ENCODE measurements at places on chromosomes 5 and 9.

DNA sequence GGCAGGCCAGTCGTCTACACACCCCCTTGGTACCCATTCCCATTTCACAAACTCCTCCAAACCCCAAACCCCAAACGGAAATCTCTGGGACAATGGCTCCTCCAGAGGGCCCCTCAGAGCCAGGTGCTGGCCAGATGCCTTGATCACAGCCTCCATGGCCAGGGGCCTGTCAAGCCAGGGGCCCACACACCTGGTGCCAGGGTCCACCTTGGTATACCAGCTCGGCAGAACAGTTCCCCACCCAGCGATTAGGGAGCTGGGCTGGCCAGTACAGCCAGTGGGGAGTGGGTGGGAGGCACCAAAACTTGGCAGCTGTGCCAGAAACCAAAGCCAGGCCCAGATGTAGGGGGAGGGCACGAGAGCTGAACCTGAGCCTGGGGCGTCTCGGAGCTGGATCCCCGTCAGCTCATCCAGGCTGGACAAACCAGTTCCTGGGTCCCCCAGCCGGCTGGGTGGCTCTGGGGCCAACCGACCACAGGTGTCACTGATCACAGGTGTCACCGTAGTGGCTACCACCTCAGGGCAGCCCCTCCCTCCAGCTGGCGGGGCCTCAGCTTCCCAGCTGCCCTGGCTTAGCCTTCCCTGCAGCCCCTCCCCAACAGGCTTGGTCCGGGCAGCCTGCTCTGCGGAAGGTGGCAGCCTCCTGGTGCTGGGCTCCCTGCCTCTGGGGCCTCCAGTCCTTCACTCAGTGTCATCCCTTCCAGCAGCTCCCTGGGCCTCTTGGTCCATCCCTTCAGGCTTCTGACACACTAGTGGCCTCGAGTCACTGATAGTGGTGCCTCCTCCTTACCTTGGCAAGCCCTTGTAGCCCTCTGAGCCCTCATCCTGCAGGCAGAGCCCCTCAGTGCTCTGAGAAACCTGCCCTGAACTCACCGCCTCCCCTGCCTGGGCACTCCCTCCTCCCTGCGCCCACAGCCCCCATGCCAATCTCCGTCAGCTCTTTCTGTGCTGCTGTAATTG is 6.6 kb upstream of the RMND5B start:
- no peak for DNase-seq

DNA sequence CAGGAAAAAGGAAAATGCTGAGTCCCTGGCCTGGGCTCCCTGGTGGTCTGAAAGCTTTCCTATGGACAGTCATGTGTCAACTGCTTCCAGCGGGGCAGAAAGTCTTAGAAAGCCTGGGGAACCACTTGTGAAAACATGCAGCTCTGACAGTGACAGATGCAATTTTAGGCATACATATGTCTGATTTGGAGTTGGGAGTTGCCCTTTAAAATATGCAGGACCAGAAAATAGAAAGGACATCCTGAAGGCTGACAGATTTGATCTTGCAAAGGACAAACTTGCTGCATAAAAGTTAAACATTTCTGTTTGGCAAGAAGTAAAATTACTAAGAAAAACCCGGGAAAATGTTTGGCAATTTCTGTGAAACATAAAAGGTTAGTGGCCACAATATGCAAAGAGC is 23.8 kb downstream of the GADD45G start:
- DNase-seq: no peak

- DNase-seq: no peak
Observed at GRCh38 chr9:129109537-129109903, 1.1 kb downstream of the CRAT start.

DNA sequence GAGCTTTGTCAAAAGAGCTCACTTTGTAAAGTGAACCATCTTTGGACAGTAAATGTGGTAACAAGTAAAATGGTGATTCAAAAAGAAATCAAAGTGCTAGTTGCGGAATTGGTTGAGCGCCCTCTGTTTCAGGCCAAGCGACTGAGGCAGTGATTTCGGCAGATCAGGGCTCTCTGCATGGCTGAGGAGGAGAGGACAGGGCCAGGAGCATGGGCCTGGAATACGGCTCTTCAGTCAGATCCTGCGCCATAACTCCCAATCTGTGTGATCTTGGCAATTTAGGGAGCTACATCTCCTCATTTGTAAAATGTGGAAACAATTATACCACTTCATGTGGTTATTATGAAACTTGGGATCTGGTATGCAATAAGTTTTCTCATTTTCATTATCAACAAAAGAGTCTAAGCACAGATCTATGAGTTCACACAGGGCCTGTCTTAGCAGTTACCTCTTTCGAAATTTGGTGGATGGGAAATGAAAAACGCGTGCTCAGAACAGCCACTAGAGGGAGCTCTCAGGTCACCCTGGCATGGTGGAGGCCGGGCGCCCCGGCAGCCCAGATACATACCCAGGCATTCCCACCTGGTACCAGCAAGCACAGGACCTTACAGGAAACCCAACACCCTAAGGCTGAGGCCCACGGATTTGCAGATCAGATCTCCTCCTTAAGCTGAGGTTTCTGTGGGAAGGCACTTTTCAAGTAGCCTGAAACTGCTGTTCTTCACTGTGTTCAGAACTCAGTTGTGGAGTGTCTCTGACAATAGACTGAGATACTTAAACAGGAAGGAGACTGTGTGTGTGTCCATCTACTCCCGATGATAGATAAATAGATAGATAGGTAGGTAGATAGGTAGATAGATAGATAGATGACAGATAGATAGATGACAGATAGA is 303.7 kb downstream of the RAB3C start:
- DNase-seq: peak; percentile 11

DNA sequence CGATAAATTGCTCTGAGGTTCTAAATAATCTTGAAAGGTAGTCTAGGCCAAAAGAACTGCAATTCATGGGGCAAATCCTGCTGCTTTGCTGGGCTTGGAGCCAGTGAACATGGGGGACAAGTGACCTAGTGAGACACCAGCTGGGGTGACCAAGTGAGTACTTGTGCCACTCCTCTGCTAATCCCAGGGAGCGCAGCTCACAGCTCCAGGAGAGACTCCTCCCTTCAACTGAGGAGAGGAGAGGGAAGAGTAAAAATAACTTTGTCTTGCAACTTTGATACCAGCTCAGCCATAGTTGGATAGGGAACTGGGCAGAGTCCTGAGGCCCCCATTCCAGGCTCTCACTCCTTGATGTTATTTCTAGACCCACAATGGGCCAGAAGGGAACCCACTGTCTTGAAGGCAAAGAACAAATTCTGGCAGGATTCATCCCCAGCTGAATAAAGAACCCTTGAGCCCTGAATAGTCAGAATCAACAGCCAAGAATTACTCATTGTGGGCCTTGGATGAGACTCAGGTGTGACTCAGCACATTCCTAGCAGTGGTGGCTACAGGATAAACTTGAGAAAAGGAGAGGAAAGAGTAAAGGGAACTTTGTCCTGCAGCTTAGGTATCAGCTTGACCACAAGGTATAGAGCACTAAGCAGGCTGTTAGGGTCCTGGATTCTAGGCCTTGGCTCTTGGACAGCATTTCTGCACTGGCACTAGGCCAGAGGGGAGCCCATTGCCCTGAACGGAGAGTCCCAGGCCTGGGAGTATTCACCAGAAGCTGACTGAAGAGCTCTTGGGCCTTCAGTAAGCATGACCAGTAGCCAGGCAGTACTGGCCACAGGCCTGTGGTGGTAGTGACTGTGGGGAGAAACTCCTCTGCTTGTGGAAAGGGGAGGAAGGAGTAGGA is 288.3 kb upstream of the CDH18 start:
- DNase-seq: no peak

DNA sequence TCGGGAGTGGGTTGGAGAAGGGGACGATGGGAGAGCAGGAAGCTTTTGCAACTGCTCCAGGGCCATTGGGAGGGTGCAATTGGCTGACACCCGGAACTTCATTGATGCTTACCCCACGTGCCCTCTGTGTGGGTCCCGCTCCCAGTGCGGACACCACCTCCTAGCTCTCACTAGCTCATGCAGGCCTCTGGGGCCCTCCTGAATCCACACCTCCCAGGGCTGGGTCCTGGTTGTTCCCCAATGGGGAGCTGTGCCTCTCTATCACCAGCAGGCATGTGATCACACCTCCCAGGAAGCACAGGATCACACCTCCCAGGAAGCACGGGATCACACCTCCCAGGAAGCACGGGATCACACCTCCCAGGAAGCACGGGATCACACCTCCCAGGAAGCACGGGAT is 32.1 kb upstream of the FCN2 start:
- no peak for DNase-seq

GRCh38 chr5:154394307-154394706 is 51.5 kb upstream of the SAP30L start:
- no peak for DNase-seq

- DNase-seq: no peak
Observed at GRCh38 chr5:86885489-86886230, 267.9 kb downstream of the COX7C start.
